ENCODE measurements at places on chromosomes 6 and 20.

- DNase-seq: no peak
Observed at GRCh38 chr6:73233048-73233447, 7.8 kb upstream of the KHDC1L start.

DNA sequence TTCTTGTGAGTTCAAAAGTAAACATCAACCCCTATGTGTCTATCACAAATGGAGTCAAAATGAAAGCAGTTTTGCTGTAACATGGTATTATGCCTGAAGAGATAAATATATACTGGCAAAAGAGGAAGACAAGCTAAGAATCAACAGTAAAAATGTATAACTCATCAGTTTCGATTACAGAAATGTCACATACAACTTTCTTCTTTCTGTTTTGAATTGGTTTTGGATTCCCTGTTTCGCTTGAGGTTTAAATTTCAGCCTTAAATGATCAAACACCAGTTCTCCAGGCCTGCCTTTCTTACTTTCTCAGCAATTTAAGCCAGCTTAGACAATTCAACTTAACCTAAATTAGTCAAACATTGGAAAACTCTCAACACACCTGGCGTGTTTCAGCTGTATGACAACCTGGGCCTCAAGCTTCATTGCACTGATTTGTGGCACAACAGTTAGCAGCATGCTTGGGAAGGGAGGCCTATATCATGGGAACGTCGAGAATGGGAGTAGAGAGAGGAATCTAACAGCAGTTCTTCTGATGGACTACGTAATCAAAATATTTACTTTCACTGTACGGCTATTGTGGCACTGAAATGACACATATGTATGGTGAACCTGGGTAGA is 51.9 kb upstream of the MARCKS start:
- peak; percentile 15 for DNase-seq

DNA sequence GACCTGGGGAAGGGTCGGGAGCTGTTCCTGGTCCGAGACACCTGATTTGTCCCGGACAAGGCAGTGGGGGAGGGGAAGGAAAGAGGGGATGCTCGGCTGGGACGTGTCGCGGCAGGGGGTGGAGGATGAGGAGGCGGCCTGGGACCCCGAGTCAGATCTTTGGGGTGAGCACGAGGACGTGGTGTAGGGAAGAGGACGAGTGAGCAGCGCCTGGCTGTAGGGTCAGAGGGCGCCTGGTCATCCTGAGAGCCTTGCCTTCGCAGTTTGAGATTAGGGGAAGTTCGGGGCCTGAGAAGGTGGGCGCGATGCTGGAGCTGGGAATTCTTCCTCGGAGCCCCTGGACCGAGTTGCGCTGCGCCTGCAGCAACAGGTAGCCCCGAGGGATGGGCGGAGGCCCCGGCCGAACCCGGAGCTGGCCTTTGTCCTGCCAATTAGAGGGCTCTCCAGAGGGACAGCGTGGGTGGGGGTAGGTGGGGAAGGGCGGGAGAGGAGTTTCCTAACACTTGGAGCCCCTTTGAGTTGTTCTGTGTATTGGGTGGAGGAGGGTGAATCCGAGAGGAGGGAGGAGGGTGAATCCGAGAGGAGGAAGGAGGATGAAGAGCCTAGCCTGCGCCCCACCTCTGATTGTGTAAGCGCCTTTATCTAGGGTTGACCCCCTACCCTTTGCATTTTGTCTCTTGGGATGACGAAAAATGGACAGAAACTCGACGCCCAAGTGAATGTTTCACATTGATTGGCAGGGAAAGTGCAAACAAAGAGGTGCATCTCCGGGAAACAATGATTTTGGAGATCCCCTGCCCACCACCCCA is 72.0 kb downstream of the SOX4 start:
- no peak for DNase-seq

- DNase-seq: no peak
Observed at GRCh38 chr20:63978319-63979228, 868 bp downstream of the SAMD10 start.

- DNase-seq: no peak
Observed at GRCh38 chr6:503610-504362, 112.2 kb downstream of the IRF4 start.

GRCh38 chr6:110041126-110041525 is 63.0 kb downstream of the GPR6 start:
- no peak for DNase-seq

DNA sequence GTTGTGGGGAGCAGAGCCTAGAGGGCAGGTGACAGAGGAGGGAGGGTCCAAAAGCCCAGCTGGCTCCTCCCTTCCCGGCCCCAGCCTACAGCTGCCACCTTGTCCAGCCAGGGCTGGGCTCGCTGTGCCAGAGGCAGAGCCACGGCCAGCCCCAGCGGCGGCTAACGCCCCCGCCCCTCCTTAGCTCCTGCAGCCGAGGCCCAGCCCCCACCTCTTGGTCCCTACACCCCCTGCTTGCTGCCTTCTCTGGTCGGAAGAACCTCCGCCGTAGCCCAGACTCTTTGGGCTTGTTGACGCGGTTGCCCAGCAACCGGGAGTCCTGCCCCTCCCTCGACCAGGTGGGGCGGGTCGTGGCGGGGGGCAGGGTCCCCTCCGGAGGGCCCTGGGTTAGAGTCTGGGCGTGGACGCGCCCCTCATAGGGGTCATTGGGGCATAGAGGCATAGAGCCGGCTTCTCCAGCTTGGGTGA is 521 bp upstream of the LKAAEAR1 start:
- no peak for DNase-seq

DNA sequence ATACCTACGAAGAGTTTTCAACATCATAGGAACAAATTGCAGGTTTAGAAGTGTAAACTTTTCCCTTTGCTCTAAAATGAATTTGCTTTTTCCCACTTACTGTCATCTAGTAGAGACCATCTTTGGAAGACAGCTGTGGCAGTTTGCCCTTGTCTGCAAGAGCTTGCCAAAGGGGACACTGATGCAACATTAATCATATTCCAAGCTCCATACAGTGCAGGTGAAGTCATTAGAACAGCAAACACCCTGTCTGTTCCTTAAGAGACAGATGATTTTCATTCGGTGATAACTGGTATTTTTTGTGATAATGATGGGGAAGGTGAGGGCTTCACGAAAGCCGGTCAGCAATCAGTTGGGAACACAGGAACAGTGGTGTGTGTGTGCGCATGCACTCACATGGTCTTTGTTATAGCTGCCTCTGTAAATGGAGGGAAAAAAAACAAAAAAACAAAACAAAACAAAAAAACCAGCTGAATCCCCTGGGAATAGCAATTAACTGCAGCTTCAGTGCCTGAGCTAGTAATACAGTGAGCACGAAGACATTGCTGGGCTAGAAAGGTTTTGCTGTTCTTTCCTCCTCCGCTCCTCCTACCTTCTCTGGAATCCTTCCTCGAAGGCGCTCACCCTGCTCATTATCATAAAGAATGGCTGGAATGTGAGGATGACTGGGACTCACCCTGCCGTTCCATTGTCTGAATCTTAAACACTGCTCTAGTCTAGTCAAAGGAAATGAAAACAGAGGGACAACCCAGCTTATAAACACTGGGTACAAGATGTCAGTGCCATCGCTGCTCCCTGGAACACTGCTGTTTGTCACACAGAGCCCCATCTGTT is 35.2 kb upstream of the KIF13A start:
- DNase-seq: no peak

DNA sequence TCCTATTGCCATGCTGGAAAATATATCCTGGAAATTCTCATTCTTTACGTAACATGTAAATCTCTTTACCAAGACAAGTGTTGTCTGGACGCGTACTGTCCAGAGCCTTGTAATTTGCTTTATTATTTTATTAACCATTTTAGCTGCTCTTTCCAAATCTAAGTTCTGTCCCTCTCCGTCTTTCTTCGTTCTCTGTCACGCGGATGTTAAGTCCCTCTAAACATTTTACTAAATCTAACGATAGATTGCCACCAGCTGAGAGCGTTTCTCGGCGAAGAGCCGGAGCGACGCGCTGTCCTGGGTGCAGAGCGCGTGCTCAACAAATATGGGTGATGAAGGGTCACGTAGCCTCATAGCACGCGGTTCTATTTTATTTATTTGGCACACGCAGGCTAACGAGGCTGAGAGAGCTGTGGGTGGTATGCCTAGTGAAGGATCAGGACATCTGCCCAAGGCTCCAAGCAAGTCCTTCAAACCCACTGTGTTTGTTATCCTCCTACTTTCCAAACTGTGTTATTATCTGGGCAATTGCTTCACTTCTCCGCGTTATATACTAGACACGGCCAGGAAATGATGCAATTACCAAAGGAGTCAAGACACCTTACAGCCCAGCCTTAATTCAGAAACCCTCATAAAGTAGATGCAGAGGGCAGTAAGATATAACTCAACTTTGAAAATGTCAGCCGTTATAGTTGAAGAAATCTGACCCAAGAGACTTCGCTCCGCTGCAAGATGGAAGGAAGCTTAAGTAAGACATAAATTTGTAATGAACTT is 10.0 kb upstream of the NCOA7 start:
- peak; percentile 77 for DNase-seq

DNA sequence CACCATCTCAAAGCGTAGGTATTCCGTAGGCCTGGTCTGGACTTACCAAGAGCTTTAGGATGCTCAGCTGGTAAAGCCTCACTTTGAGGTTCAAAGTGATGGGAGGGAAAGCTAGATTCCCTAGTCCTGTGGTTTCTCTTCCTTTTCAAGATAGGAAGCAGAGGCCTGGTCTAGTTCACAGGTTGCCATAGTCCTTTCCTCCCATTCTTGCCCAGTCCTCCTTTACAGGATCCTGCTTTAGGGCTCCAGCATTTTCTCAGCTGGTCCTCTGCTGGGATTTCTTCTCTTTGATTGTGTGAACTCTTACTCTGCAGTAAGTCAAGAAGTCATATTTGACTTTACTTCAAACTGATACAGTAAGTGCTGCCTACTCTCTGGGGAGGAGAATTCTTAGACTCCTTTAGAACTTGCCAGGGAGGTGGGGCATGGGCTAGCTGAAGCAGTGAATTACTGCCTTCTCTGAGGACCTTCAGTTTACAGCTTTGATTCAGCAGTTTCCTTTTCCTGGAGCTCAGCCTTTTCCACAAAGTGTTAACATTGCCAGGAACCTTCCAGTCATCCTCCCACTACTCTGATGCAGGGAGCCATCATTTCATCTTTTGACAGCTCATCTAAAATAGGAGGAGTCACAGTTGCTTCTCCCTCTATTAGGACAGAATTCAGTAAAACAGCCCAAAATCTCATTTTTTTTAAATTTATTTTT is 42.8 kb upstream of the PLCG1 start:
- DNase-seq: no peak
